ENCODE measurements at places on chromosomes 13 and 19.

GRCh38 chr13:36346222-36347083 lies at the start of gene SPART:
TSS of gene SPART (minus strand) at chr13:36346394. CDS start at chr13:36335830, 10,564 bp downstream.
- DNase-seq, result peak; percentile 95

- DNase-seq, result no peak
Measured at GRCh38 chr13:75872980-75873379, 236.8 kb downstream of the LMO7 start.

DNA sequence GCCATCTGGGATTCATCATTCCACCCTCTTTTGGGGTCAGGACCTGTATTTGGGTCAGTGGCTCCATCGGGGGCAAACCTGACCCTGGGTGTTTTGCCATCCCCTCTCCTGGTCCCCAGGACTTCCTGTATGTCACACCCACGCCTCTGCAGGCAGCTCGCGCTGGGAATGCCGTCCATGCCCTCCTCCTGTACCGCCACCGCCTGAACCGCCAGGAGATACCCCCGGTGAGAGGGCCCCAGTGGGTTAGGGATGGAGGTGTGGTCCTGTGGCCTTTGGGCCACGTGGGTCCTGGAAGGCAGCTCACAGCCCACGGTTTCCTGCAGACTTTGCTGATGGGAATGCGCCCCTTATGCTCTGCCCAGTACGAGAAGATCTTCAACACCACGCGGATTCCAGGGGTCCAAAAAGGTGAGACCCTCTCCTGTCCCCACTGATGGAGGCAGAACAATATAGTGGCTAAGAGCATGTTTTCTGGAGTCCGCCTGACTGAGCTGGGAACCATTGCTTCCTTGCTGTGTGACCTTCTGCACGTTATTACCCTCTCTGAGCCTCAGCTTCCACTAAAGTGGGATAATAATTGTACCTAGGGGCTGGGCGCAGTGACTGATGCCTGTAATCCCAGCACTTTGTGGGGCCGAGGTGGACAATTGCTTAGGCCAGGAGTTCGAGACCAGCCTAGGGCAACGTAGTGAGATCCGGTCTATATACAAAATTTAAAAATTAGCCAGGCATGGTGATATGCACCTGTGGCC lies 14.1 kb downstream of the CPT1C start:
- DNase-seq, result no peak

- DNase-seq, result no peak
Measured at GRCh38 chr19:49981603-49982593, 20.9 kb upstream of the SIGLEC11 start.

GRCh38 chr13:27419328-27419727 lies 5.1 kb upstream of the GTF3A start:
- no peak for DNase-seq

GRCh38 chr13:99132295-99132835 lies 68.3 kb upstream of the UBAC2 start:
- no peak for DNase-seq

DNA sequence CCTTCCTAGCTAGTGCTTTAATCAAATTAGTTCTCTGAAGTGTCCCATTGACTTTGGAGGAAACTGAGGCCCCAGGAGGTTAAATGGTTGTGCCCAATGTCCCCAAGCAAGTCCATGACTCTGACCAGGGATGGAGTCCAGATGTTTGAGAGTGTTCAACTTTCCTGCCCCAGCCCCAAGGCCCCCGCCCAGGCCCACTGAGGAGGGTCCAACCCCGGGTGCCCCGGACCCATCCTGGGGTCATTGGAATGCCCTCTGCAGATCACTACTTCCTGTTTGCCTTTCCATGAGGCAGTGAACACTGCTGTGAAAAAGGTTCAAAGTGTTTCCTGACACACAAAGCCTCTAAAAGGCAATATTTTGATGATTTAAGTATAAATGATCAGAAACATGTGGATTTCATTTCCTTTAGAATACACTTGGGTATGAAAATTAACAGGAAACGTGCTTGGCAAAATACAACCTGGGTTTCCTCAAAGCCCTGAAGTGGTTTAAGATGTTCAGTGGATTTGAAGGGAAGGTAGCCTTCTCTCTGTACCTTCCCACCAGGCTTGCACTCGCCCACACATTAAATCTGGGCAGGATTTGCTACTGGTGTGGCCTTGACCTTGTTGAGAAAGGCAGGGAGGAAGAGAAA lies 335.7 kb downstream of the TSHZ3 start:
- peak; percentile 32 for DNase-seq

GRCh38 chr19:13665125-13665905 lies 99.0 kb upstream of the MRI1 start:
- no peak for DNase-seq

DNA sequence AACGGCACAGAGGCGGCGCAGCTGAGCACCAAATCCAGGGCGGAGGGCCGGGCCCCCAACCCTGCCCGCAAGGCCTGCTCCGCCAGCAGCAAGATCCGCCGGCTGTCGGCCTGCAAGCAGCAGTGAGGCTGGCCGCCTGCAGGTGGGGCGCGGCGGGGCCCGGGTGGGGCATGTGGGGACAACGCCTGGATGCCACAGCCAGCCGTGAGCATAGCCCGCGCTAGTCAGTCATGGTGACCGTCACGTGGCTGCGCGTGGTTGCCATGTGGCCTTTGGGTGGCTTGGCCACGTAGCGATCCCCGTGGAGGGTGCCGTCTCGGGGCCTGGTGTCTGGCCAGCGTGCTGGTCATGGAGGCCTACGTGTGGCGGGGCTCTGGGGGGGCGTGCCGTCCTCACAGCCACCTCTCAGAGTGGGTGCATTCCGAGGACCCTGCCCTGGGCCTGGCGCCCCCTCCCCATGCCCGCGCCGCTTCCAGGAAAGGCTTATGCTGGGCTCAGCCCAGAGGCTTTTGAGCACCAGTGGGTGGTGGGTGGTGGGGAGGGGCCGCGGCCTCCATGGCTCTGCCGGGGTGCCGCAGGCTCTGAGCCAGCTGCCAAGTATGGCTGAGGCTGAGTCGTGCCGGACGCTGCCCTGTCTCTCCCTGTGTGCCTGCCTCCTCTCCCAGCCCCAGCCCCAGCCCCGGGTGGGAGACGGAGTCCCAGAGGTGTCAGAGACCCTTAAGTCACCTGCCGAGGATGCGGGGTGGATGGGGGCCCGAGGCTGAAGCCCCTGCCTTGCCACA lies 11.1 kb downstream of the CBARP start:
- no peak for DNase-seq

GRCh38 chr19:6719540-6719861 lies 949 bp downstream of the C3 start:
- no peak for DNase-seq

- no peak for DNase-seq
Measured at GRCh38 chr13:97369261-97369893, 64.6 kb upstream of the RAP2A start.

DNA sequence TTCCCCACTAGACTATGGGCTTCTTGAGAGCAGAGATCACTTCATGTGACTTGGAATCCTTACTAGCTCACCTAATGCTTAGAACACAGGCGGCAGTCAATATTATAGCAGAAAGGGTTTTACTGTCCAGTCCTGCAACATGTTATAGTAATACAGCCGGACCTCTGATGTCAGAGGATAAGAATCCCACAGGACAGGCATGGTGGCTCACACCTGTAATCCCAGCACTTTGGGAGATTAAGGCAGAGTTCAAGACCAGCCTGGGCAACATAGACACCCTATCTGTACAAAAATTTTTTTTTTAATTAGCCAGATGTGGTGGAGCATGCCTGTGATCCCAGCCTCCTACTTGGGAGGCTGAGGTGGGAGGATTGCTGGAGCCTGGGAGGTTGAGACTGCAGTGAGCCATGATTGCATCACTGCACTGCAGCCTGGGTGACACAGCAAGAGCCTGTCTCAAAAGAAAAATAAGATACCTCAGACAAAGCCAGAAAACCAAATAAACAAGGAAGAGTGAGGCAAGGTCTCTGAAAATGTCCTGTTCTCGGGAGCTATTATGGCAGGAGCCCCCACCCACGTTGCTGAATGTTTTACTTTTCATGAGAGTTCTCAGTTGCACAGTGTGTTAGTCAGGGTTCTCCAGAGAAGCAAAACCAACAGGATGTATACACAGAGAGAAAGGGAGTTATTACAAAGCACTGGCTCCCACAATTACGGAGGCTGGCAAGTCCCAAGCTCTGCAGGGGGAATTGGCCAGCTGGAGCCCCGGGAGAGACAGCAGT lies 100.8 kb downstream of the UBL3 start:
- DNase-seq, result no peak

- no peak for DNase-seq
Measured at GRCh38 chr13:73809561-73809960, 324.6 kb downstream of the KLF12 start.

DNA sequence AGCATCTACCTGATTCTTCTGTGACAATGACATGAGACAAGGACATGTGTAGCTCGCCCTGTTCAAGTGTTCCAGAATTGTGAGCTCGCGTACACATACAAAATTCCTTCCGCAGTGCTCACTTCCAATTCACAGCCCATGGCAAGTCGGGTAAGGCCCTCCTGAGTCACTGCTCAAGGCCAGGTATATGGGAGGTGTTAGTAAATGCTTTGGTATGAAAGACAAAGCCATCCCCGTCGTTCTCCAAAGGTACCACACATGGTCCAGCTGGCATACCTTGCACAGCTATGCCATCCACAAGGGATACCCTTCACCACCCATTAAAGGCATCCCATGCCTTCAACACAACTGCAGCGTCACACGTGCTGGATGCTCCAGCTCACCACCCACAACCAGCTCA lies 4.4 kb upstream of the ELL start:
- DNase-seq, result no peak

DNA sequence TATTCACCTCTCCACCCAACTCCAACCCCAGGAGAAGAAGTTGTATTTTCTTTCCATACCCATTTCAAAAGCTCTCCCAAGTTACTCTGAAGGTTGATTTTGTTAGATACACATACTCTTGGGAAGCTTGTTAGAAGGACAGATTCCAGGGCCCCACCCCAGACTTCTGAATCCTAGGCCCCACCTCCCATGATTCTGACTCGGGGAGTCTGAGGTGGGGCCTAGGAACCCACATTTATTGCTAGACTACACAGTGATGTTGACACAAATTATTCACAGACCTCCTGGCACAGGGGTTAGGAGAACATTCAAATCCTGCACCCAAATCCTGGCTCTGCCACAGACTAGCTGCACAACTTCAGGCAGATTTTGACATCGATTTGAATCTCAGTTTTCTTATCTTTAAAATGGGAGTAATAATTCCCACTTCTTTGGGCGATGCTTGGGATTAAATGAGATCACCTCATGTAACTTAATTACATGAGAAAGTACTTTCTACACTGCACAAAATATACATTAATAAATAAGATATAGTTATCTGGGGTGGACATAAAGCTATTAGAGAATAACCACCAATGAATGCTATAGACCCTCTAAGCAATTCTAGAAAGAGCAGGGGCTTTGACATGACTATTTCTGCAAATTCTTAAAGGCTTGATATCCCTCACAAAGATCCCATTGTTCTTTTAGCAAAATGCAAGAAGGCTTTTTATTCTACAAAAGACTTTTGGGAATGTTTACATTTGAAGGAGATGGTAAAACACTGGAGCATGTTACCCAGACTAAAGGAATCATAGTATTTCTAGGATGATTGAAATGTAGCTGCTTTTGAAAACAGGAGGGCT lies 18.0 kb downstream of the MBNL2 start:
- DNase-seq, result no peak

GRCh38 chr19:13717194-13717643 lies 47.1 kb upstream of the MRI1 start:
- no peak for DNase-seq

- DNase-seq, result no peak
Measured at GRCh38 chr13:27482983-27483382, 32.6 kb upstream of the MTIF3 start.

DNA sequence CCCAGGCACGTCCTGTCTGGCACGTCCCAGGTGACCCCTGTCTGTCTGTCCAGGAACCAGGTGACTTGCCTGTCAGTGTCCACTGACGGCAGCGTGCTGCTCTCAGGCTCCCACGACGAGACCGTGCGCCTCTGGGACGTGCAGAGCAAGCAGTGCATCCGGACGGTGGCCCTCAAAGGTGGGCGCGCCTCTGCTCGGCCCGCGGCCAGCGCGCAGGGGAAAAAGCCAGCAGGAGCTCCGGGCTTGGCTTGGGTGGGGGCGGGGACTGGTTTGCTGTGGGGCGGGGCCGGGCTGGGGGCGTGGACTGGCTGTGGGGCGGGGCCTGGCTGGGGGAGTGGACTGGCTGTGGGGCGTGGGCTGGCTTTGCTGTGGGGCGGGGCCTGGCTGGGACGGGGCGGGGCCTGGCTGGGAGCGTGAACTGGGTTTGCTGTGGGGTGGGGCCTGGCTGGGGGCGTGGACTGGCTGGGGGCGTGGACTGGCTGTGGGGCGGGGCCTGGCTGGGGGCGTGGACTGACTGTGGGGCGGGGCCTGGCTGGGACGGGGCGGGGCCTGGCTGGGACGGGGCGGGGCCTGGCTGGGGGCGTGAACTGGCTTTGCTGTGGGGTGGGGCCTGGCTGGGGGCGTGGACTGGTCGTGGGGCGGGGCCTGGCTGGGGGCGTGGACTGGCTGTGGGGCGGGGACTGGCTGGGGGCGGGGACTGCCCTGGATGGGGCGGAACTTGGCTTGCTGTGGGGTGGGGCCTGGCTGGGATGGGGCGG lies 7.2 kb downstream of the WDR18 start:
- DNase-seq, result no peak

GRCh38 chr13:47288546-47288945 lies 391.7 kb upstream of the HTR2A start:
- no peak for DNase-seq

- no peak for DNase-seq
Measured at GRCh38 chr19:14434543-14435319, 1.6 kb downstream of the PKN1 start.

DNA sequence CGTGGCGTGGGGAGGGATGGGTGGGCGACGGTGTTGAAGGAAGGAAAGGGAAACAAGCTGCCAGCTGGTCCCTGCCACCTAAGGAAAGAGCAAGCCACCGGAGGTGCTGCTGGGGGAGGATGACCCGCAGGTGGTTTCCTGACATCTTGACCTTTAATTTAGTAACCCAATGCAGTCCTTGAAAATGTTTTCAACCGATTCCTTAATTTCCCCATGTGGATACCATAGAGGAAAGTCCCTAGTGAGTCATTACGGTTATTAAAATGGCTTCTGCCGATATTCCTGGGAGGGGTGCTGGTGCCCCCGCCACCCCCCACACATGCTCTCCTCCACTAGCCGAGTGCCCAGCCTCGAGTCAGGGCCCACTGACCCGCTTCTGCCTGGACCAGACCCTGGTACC lies 6.3 kb upstream of the ANKRD10 start:
- no peak for DNase-seq

DNA sequence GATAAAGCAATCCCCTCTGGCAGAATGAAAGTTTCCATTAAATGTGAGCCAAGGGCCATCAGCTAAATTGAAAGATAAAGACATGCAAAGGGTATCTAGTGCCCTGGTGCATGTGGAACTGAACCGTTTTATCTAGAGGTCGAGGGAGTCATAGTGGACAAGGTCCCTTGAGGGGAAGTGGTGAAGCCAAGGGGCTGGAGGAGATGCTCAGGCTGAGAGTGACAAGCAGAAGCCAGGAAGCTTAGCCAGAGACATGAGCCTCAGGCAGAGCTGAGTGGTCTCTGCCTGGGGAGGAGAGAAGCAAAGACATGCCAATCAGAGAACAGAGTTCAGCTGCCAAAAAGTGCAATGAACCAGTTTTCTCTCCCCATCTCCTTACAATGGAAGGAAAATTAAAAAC lies 68.1 kb upstream of the SLC10A2 start:
- DNase-seq, result no peak

- no peak for DNase-seq
Measured at GRCh38 chr13:94987869-94988268, 275.5 kb upstream of the SOX21 start.
